ENCODE measurements at places on chromosomes 2 and 18.

GRCh38 chr2:223735035-223735640, 102.2 kb downstream of the AP1S3 start:
- no peaks in the 10 kb centered on the region for H3K4me1 ChIP-seq
- no peak for DNase-seq
- H3K36me3 ChIP-seq, result no peaks in the 10 kb centered on the region
- H3K27me3 ChIP-seq, result no peaks in the 10 kb centered on the region

DNA sequence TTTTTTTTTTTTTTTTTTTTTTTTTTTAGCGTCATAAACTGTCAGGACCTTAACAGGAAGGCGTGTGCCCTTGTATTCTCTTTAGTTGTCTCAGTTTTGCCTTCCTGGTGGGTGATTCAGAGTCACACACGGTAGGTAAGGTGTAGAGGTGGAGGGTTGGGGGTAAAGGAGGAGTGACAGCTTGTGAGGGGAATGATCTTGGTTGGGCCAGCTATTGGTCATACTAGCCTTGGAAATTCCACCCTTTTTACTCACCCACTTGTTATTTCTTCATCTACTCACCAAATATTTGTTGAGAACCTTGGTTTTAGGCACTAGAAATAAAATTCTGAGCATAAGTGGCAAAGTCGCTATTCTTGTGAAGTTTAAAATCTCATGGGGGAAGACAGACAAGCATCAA, 22.2 kb downstream of the SMIM21 start:
- H3K27ac ChIP-seq, result no peak overlapping the region
- H3K27me3 ChIP-seq, result peaks cover 4% of the 10 kb centered on the region
- no peak for DNase-seq
- H3K4me1 ChIP-seq, result no peaks in the 10 kb centered on the region

DNA sequence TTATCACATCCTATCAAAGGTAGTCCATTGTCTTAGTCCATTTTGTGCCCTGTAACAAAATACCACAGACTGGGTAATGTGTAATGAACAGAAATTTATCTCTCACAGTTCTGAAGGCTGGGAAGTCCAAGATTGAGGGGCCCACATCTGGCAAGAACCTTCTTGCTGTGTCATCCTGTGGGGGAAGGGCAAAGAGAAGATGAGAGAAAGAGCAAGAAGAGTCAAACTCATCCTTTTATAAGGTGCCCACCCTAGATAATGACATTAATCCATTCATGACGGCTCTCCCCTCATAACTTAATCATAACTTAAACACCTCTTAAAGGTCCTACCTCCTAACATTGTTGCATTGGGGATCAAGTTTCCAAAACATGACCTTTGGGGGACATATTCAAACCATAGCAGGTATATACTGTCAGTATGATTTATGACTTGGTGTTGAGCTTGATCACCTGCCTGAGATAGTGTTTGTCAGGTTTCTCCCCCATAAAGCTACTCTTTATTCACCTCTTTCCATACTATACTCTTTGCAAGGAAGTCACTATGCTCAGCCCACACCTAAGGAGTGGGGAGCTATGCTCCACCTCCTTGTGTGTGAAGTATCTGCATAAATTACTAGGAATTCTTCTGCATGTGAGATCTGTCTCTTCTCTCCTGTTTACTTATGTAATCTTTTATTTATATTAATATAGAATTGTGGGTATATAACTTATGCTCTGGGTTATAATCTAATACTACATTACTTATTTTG, 5.2 kb upstream of the MAP3K2 start:
- peaks cover 23% of the 10 kb centered on the region for H3K4me1 ChIP-seq
- H3K27me3 ChIP-seq, result no peaks in the 10 kb centered on the region
- no peaks in the 10 kb centered on the region for H3K36me3 ChIP-seq
- H3K27ac ChIP-seq, result no peak overlapping the region
- no peak overlapping the region for H3K4me3 ChIP-seq

- H3K4me1 ChIP-seq, result peaks cover 16% of the 10 kb centered on the region
- DNase-seq, result peak; percentile 92
- no peaks in the 10 kb centered on the region for H3K27me3 ChIP-seq
- H3K36me3 ChIP-seq, result peaks cover 3% of the 10 kb centered on the region
Observed at GRCh38 chr2:73031725-73032701, 39.5 kb downstream of the SFXN5 start.

- H3K4me1 ChIP-seq, result no peaks in the 10 kb centered on the region
- H3K36me3 ChIP-seq, result no peaks in the 10 kb centered on the region
- H3K27ac ChIP-seq, result no peak overlapping the region
Observed at GRCh38 chr2:45237850-45238542, 228.7 kb upstream of the SIX2 start.

DNA sequence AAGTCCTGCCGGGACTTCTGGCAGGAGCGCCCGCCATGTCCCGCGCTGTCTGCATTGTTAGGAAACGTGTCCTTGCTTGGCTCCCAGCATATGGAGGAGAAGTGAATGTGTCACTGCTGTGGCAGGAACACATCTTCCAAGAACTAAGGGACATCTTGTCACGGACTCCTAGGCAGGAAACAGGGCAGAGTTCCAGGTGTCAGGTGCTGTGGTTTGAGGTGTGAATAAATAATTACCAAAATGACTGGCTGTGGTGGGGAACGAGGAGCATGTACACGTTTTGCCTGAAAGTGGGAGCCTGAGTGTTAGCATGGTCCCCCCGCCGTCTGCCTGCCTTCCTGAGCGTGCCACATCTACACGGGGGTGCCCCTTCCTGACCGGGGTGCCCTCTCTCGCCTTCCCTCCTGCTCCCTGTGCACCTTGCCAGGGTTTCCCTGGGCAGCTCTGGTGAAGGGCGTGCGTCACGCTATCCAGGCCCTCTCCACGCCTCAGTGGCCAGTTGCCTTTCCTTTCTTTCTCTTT, 237.5 kb downstream of the LDLRAD4 start:
- H3K27ac ChIP-seq, result no peak overlapping the region
- DNase-seq, result no peak
- H3K36me3 ChIP-seq, result no peaks in the 10 kb centered on the region

DNA sequence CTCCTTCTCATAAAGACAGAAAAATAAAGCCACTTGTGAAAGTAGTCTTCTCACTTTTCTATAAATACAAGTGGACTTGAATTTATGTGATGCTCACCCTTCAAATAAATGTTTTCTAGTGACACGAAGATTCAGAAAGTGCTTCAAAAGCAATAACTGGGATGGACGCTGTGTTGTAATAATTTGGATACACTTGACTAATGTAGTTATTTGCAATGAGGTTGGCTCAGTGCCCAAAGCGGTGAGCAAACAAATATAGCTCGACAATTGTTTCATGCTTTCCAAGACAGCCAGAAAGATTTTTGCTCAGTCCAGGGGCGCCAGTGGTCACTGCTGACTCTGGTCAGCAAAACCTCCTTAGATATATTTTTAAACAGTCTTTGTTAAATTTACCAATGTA, 278.6 kb upstream of the KLHL14 start:
- H3K36me3 ChIP-seq, result no peaks in the 10 kb centered on the region
- no peak overlapping the region for H3K27ac ChIP-seq
- DNase-seq, result no peak
- no peaks in the 10 kb centered on the region for H3K27me3 ChIP-seq
- H3K4me3 ChIP-seq, result no peak overlapping the region
- no peaks in the 10 kb centered on the region for H3K4me1 ChIP-seq

- DNase-seq, result no peak
- H3K4me1 ChIP-seq, result no peaks in the 10 kb centered on the region
- no peak overlapping the region for H3K27ac ChIP-seq
- H3K36me3 ChIP-seq, result no peaks in the 10 kb centered on the region
- no peaks in the 10 kb centered on the region for H3K27me3 ChIP-seq
Observed at GRCh38 chr2:141490886-141491285, 639.9 kb downstream of the LRP1B start.

DNA sequence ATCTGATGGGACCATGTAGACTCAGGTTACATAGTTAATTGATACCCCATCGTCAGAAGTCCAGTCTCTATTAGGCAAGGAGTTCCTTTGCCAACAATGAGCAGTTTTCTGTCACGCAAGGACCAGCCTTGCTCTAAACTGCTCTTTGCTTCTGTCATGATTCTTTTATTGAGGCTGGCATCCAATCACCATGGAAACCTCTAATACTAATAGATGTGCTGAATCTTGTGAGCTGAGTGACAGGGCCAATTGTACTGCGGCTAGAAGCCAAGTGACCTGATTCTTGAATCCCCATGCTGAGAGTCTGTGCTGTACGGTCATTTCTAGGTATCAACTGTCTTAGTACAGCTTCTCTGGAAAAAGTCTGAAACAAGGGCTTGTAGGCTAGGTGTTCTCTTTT, 395.6 kb downstream of the RND3 start:
- no peak overlapping the region for H3K4me3 ChIP-seq
- H3K4me1 ChIP-seq, result no peaks in the 10 kb centered on the region
- H3K27me3 ChIP-seq, result no peaks in the 10 kb centered on the region
- no peak for DNase-seq
- no peak overlapping the region for H3K27ac ChIP-seq

GRCh38 chr2:36477315-36477714, 120.7 kb downstream of the FEZ2 start:
- peak overlapping the region; percentile 36 for H3K27ac ChIP-seq
- no peak overlapping the region for H3K4me3 ChIP-seq
- peaks cover 20% of the 10 kb centered on the region for H3K36me3 ChIP-seq
- H3K27me3 ChIP-seq, result no peaks in the 10 kb centered on the region
- no peak for DNase-seq

DNA sequence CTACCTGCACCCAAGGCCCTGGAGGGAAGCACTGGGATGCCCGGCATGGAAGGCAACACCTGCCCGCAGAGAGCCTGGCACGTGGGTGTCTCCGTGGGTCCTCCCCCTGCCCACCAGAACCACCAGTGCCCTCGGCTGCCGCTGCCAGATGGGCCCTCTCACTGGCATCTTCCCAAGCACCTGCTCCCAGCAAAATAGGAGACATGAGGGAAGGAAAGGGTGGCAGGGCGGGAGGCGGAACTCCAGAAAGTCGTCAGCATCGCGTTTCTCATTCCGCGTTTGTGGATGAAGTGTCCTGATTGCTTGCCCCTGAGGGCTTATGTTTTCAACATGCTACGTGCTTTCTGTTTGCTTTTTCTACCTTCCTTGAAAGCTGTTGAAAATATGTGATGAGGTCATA, 8.8 kb upstream of the SNTG2 start:
- no peaks in the 10 kb centered on the region for H3K36me3 ChIP-seq
- no peak overlapping the region for H3K4me3 ChIP-seq
- H3K4me1 ChIP-seq, result peaks cover 4% of the 10 kb centered on the region
- DNase-seq, result no peak
- no peaks in the 10 kb centered on the region for H3K27me3 ChIP-seq

DNA sequence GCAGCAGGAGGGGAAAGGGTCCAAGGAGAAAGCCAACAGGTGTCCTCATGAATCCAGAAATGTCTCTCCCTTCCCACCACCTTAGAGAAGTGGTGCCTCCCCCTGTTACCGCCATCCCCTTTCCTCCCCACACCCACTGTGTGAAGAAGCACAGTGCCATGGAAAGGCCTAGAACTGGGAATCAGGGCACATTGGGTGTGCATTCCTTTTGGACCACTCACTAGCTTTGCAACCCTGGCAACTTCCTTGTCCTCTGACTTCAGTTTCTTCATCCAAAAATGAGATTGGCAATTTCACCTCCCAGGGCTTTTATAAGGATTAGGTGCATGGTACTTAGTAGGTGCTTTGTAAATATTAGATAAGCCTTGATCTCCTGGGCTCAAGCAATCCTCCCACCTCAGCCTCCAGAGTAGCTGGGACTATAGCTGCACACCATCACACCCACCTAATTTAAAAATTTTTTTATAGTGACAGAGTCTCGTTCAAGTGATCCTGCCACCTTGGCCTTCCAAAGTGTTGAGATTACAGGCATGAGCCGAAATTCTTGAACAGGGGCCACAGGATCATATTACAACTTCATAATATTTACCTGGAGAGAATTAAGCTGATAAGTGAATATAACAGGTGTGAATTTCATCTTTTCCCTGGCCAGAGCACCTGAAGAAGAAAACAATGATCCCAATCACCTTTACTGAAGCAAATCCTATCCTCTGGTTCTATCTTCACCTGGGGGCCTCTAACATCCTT, 97.9 kb upstream of the TAF1B start:
- no peaks in the 10 kb centered on the region for H3K4me1 ChIP-seq
- no peaks in the 10 kb centered on the region for H3K27me3 ChIP-seq
- H3K4me3 ChIP-seq, result no peak overlapping the region
- no peaks in the 10 kb centered on the region for H3K36me3 ChIP-seq

DNA sequence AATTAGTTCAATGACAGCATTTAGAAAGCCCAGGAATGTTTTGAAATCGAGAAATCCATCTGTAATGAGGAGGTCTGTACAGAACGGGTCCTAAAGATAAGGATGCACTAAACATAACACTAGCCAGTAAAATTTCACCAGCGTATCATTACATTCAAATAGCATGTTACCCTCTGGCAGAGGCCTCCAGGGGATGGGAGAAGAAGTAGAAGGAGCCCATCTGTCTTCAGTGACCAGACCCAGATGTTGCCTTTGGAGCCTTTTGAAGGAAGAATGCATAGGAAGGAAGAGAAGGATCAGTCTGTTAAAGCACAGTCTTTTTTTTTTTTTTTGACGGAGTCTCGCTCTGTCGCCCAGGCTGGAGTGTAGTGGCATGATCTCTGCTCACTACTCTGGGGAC, 86.1 kb upstream of the BCL2L11 start:
- H3K36me3 ChIP-seq, result no peaks in the 10 kb centered on the region
- no peak overlapping the region for H3K4me3 ChIP-seq
- no peaks in the 10 kb centered on the region for H3K27me3 ChIP-seq
- H3K4me1 ChIP-seq, result peaks cover 48% of the 10 kb centered on the region

- no peak overlapping the region for H3K4me3 ChIP-seq
- H3K27me3 ChIP-seq, result no peaks in the 10 kb centered on the region
- DNase-seq, result no peak
- no peaks in the 10 kb centered on the region for H3K36me3 ChIP-seq
- H3K4me1 ChIP-seq, result no peaks in the 10 kb centered on the region
Observed at GRCh38 chr18:72878561-72878960, 10.8 kb upstream of the NETO1 start.

GRCh38 chr2:61733563-61733962, 120.3 kb downstream of the FAM161A start:
- H3K36me3 ChIP-seq, result no peaks in the 10 kb centered on the region
- H3K27ac ChIP-seq, result no peak overlapping the region
- H3K4me3 ChIP-seq, result no peak overlapping the region

DNA sequence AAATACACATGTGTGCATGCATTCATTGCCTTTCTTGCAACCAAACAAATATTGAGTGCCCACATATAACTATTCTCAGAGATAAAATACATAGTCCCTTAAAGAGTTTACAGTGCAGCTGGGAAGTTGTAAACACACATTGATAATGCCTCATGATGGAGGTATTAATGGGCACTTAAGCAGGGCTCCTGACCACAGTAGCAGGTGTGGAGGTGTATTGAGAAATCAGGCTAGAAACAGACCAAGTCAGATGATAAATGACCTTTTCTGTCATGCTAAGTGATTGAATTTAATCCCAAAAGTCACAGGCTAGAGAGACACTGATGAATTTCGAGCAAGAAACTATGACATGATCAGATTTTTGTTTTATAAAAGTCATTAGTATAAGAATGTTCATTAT, 157.7 kb downstream of the ZNF385B start:
- no peak for DNase-seq
- no peak overlapping the region for H3K4me3 ChIP-seq

Data from small intestine (tissue), 16 donors.